Nucleus accumbens (tissue), 56 donors: ENCODE measurements at places on chromosomes 1 and 21.
A peak's percentile ranks its signal among the peaks of the same experiment; 100 is the strongest.

DNA sequence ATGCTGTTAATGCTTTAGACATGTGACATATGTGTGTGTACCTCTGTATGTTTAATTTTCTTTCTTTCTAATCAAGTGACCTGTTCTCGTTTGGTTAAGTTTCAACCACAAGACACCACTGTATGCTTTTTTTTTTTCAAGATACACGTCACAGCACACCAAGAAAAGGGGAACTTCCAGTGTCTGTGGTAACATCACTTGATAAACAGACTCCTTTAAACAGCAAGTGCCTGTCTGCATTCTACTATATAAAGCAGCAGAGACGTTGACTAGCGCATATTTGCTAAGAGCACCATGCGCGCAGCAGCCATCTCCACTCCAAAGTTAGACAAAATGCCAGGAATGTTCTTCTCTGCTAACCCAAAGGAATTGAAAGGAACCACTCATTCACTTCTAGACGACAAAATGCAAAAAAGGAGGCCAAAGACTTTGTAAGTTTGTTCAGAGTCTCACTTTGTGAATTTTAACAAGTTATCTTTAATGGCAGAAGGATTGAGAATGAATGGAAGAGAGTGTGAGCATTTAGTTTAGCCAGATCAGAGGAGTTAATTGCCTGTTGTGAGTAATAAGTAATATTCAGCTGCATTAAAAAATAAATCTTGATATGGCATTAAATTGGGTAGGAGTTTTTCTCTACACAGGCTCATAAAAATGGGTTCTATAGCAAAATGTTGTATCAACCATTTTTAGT, at the start of gene RGS1:
TSS of gene RGS1 (plus strand) at position 275 of the 691 bp plus-strand sequence. CDS start at position 295, 20 bp downstream.
- no peak for DNase-seq

- no peak for DNase-seq
Observed at GRCh38 chr1:222167111-222167510, 380.8 kb downstream of the HHIPL2 start.

DNA sequence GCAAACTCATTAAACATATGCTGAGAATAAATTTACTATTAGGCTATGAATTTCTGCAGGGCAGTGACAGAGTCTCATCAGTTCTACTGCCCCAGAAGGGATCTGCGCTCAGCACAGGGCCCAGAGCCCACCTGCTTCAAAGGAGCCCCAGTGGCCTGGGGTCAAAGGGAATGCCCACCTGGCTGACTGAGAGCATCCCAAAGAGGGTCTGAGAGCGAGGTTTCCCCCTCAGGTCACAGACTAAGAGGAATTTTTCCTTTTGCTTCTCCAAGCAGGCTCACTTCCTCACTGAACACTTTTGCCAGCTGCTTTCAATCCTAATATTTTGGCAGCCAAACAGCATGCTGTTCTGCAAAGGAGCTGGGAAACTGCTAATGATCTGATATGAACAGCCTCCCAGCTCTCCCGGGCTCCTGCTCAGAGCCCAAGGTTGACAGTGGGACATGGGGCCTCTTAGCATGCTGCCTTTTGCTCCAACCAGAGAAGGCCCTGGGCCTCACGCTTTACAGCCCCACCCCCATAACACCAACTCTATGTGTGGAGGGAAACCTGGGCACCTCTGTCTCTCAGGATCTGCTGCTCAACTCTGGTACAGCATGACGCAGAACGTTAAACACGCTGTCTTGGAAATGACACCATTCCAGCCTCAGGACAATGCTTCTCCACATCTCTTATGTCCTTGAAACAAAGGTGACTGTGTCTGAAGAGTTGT, 70.7 kb upstream of the SYT6 start:
- no peak for DNase-seq

DNA sequence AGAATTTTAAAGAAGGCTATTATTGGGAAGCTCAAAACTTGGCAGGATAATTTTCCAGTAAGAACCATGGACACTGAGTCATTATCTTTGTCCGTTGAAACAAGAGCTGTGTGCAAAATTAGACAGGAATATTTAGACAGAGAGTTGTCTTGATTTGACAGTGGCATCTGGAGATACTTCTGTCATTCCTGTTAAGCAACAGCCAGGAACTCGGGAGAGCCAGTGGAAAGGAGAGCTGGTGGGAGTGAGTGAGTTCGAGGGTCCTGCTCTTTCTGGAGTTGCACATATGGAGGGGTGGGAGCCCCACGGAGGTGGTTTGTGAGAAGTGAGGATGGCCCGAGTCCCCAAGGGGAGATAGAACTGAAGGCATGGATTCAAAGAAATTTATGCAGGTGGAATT, 3.1 kb downstream of the COQ8A start:
- DNase-seq: no peak

GRCh38 chr1:229003233-229004031, 267.5 kb upstream of the RAB4A start:
- DNase-seq: peak; percentile 83

GRCh38 chr1:109910963-109911798, 532 bp downstream of the CSF1 start:
- no peak for DNase-seq

DNA sequence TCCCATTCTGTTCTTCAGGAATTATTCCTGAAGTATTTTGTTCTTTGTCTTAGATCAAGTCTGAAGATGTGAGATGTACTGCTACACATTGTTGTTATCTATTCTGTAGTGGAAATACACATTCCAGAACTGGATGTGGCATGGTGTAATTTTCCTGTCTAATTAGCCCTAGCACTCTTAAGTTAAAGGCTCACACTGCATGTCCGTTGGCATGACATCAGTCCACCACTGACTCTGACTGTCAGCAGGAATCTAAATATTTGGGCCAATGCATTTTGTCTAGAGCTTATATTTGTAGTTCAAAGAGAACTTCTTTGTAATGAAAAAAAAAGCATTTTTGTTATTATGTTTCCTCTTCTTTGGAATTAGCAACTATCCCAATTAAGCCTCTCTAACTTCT, 201.0 kb downstream of the S1PR1 start:
- DNase-seq: no peak

DNA sequence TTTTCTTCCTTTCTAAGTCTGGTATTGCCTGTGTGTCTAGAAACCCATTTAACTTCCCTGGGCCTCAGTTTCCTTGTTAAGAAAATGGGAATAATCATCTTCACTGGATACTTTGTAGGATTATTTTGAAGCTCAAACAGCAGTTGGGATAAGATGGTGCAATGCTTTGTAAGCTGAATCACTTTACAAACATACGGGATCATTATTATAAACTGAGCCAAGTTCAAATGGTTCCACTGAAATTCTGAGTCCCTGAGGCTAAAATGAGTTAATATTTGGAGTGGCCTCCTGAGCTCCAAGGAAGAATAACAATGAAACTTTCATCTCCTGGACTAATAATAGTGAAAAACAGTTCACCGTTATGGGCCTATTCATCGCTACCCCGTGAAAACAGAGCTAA, 388.0 kb downstream of the PLPP3 start:
- no peak for DNase-seq

GRCh38 chr1:166479052-166479631, 312.3 kb upstream of the FAM78B start:
- DNase-seq: no peak

GRCh38 chr1:235610157-235610556, 39.4 kb downstream of the GNG4 start:
- no peak for DNase-seq

GRCh38 chr1:58746757-58747156, 37.1 kb downstream of the JUN start:
- no peak for DNase-seq

- DNase-seq: no peak
Observed at GRCh38 chr1:156523801-156524480, 23.4 kb upstream of the MEF2D start.

DNA sequence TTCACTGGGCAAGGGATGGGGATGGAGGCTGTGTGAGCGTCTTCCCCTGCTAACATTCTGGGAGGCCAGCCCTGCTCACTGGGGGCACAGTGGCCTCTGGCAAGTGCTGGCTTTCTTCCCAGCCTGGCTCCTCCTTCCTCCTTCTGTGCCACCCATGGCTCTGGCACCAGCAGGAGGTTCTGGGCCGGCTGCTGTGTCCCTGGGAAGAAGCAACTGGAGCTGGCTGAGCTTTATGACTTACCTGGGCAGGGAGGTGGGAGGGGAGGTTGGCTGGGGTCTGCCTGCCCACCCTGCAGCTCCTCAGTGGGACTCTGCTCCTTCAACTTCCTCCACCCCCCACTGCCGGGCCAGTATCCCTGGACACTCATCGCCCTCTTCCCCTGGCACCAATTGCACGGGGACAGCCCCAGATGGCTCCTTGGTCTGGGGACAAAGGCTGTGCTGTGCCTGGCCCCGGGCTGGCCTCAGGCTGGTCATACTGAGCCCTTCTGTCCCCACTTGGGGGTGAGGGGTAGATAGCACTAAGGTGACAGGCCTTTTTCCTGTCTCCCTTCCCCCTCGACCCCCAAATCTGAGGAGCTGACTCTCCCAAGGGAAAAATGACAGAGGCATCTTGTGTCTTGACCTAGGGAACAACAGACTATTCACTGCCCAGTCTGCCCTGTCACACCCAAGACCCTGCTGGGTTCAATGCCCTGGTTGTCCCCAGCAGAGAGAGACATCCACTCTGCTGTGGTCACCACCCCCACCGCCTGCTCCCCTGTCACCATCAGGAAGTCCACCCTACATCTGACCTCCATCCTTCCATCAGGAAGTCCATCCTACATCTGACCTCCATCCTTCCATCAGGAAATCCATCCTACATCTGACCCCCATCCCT, 14.4 kb downstream of the CDK18 start:
- peak; percentile 90 for DNase-seq

DNA sequence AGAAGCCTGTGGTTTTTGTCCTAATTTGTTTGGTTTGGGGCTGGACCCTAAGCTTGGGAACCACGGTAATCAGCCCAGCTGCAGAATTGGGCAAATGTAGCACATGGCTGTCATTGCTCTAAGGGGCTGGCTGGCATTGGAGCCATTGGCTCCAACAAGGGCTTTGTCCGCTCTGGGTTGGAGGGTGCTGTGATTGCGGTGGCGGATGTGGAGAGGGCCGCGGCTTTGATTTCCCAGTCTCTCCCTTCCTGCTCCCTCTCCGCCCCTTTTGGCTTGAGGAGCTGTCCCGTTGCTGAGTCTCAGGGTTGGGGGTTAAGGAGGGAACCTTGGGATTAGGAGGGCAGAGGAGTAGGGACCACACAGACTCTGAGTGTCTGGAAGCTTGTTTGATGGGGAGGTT, 91.7 kb upstream of the CD34 start:
- DNase-seq: no peak

GRCh38 chr1:151137789-151138188, 8.6 kb downstream of the SEMA6C start:
- no peak for DNase-seq

DNA sequence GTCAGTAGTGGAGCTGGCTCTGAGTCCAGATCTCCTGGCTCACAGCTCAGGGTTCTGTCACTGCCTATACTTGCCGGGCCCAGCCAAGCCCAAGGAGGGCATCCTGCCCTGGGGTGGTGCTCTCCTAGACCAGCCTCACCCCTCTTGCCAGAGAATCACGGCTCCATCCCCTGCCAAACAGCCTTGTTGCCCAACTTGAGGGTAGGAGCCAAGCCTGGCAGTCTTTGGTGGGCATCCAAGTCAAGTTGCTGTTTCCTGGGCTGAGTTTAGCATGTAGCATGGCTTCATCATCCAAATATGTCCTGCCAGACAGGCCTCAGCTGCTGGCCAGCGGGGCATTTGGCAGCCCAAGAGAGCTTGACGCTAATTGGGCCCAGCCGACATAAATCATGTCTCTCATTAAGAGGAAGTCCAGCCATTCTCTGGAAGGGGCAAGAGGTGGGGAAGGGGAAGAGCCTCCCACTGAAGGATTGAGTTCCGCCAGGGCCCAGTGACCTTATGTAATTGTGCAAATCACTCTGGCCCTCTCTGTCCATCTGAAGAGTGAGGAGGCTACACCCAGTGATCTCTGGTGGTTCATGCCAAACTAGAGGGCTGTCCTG, 22.6 kb upstream of the TRABD2B start:
- DNase-seq: no peak
